Mesenteric fat pad (tissue), 1 donor: ENCODE measurements at places on chromosomes 6 and 20. TPM values are rescaled to one million over a fixed set of nuclear protein-coding genes. Genes with fewer than 3 reads are reported as not detected.

Gene NSFL1C
- total RNA-seq: 78.6 TPM

Gene SYCP2
- total RNA-seq: 2.2 TPM

Gene BPIFB1
- not detected for total RNA-seq

Gene PROCR
- 103 TPM for total RNA-seq

Gene SDCBP2
- total RNA-seq: 7.2 TPM

Gene TDRD6
- 0.58 TPM for total RNA-seq

Gene FBXO30
- total RNA-seq: 8.1 TPM

Gene KCNG1
- 0.19 TPM for total RNA-seq

Gene TREML2
- total RNA-seq: 1.0 TPM

Gene HFE
- total RNA-seq: 13.5 TPM

Gene F13A1
- total RNA-seq: 346 TPM
